ENCODE measurements at places on chromosomes 11 and 22.
A peak's percentile ranks its signal among the peaks of the same experiment; 100 is the strongest.

DNA sequence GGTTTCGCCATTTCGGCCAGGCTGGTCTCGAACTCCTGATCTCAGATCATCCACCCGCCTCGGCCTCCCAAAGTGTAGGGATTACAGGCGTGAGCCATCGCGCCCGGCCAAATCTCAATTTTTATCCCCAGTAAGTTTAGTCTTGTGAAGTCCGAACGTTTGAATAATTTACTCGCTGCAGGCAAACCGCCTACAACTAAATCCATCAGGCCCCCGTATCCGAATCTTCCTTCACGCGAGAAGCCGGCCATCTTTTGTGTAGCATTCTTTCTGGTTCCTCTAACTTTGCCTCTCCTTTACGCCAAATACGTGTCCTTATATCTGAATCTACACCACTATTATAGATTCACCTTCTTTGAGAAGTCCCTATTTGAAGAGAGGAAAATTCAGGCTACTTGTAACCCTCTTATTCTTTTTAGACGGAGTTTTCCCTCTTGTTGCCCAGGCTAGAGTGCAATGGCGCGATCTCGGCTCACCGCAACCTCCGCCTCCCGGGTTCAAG lies 581 bp upstream of the EIF3L start:
- no peak for DNase-seq

DNA sequence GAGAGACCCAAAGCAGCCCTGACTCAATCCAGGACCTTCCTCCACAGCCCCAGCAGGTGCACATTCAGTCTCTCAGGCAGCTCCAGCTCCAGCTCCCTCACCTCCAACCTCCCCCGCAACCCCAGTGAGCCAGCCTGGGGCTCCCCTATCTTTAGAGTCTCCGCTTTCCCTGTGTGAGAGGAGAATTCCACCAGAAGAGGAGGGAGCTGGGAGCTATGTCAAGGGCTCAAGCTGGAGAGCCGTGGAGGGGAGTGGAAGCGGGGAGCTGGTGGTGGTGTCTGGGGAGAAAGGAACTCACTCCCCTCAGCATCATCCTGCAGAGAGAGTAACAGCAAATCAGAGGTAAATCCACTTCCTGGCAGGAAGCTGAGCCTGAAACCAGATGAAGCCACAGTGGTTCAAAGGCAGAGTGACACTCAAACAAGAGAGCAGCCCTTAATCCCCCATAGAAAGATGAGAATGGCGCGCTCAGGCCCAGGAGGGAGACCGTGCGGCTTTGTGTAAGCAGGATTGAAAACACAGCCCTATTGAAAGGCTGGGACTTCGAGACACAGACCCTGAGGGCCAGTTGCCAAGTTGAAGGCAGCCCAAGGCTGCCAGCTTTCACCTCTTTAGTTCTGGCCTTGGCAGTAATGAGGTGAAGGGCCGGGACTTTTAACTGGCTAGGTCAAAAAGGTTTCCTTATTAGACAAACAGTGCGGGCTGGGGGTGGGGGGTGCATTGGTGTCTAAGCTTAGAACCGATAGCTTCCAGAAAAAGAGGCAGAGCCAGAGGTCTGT lies 21.4 kb upstream of the CDON start:
- DNase-seq: no peak

DNA sequence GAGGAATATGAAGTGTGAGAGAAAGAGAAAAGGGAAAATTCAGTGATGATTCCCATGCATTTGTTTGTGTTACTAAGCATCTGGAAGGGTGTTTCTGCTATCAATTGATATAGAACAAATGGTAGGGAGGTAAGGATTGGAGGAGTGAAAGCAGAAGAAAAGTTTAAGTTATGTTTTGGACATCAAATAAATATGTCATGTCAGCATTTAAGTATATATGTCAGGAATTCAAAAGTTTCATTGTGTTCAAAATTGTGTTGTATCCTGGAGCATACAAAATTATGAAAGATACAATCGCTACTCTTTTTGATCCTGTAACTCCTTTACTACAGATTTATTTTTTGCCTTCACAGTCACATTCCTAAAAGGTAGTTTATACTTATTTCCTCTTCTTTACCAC lies 885.8 kb downstream of the KCNA4 start:
- DNase-seq: no peak

DNA sequence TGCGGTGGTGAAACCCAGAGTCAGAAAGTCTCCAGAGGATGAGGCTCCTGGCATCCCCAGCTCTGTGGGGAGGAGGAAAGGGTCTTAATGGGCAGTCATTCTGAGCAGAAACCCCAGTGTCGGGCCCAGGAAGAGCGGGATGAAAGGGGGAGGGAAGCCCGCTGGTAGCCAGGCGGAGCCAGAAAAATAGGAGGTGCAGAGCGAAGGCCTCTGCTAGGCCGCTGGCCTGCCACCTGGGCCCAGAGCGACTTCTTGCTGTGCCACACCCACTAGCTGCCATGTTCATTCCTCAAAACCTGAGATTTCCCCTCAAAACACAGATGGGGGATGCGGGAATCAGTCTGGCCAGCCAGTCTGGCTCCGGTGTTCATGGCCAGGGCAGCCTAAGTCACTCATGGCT lies 650 bp upstream of the POU2AF3 start:
- no peak for DNase-seq

GRCh38 chr11:129331217-129331616 lies 44.4 kb upstream of the BARX2 start:
- no peak for DNase-seq

GRCh38 chr11:61294717-61295595 lies at the start of gene VWCE:
Gene VWCE, minus strand, starts transcription at chr11:61295316. Its CDS starts 279 bp downstream, at chr11:61295037.
- peak; percentile 9 for DNase-seq

- no peak for DNase-seq
Measured at GRCh38 chr22:48863965-48864528, 963.6 kb downstream of the BRD1 start.

GRCh38 chr11:57571606-57572005 lies 4.1 kb upstream of the UBE2L6 start:
- DNase-seq: no peak

GRCh38 chr11:118914178-118914918 lies 11.4 kb downstream of the BCL9L start:
- DNase-seq: no peak

DNA sequence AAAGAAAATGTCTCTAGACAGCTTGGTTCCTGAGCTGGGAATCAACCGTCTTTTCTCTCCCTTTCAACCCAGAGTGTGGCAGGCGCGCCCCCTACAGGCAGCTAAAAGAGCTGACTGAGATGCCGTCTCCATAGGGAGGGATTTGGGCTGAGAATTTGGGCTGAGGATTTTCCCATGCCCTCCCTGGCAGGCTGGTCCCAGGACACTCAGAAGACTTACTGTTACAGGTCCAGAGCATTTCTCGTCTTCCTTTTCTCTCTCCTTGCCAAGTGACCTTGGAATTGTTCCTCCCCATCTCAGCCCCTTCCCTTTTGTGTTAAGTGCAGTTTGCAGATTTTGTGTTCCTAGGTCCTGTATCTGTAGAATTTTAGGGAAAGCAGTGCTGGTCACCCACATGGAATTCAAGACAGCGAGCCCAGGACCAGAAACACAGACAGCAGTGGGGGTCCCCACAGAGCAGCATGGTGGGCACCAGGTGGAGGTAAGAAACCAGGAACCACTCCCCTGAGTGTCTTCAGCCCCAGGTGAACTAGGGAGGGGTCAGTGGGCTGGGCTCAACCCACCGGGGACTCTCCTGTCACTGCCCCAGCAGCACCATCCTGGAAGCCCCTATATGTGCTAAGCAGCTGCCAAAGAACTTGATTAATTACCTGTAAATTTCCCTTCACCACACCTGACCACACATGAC lies 9.9 kb upstream of the IGLL5 start:
- no peak for DNase-seq

DNA sequence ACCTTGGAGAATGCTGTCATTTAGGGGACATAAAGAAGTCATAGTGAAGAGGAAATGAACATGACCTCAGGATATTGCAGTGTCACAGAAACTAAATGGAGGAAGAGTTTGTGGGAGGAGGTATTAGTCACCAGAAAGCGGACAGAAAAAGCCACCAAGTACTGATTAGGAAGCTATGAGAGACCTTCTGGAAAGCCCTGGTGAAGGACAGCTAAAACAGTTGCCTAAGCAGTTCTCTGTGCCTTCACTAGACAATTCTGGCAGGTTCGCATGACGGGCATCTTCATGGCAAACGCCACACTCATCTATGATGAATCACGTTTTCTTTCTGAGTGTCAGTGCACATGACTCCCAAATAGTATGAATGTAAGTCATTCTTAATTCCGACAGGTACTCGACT lies 325.8 kb downstream of the C11orf87 start:
- no peak for DNase-seq

DNA sequence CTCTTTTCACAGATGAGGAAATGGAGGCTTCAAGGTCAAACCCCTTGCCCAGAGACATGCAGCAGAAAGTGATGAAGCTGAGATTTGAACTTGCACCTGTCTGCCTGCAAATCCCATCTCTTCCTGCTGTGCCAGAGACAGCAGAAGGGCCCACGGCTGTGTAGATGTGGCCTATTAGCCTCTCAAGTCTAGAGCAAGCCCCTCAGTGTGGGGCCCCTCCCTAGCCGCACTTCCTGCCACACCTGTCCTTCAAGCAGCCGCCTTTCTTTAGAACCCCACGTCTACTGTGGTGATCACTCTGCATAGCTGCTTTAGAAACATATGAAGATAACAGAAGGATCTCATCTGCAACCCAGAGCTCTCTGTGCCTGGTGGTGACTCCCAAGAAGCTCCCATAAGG lies 41.2 kb upstream of the JAM3 start:
- DNase-seq: no peak

DNA sequence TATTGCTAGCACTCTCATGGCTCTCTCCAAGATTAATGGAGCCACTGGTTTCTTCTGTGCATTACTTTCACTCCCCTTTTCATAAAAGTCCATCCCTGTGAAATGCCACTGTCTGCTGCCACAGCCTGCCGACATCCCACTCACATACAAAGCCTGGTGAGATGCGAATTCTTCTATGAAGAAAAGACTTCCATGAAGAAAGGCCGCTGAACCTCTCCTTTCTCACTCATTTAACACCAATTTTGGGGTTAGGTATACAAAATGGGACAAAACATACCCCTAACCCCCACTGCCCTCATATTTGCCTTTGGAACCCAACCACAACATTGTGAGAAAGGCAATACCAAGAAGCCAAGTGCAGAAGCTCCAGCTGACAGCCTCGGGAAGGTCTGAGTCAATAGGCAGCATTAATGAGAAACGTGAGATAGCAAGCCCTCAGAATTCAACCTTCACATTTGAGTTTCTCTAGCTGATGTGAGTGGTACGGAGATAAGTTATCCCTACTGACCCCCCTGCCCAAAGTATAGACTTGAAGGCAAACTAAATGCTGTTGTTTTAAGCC lies 156.4 kb downstream of the ATG16L2 start:
- DNase-seq: no peak

GRCh38 chr11:58905721-58906547 lies 33.4 kb upstream of the GLYATL1 start:
- DNase-seq: peak; percentile 51

- no peak for DNase-seq
Measured at GRCh38 chr11:65850217-65851082, 7.5 kb downstream of the CFL1 start.

DNA sequence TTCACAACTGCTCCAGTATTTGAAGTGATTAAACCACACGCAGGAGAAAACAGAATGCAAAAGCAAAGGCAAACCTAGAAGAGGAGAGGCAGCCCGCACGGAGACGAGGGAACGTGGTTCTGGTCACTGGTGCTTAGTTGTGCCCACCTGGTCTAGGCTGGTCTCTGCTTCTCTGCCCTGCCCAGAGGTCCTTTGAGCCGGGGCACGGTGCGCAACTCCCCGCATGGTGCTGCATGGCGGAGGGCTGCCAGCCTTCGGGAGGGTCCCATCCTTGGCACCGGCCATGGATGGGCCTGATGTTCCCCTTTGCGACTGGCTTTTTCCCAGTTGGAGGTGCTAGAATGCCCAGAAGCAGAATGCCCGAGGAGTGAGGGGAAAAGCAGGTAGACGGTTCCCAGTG lies 46.1 kb downstream of the KCNC1 start:
- DNase-seq: no peak

DNA sequence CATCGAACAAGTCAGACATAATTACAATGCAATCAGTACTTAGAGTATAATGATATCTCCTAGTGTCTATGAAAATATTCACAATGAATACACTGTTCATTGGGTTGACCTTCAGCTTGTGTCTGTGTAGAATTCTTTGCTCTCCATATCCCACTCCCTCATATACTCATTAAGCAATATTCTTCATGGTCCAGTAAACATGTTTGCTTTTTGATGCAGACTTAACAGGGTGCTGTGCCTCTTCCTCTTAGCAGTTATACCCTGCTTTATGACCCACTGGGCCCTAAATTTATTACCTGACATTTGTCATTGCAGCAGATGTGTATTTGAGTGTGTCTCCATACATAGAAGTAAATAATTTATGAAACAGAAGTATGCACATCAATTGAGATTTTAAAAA lies 352.5 kb upstream of the CCDC179 start:
- no peak for DNase-seq

GRCh38 chr11:107593951-107594350 lies 3.0 kb downstream of the ELMOD1 start:
- no peak for DNase-seq

GRCh38 chr11:96373826-96374225 lies 15.9 kb downstream of the CCDC82 start:
- no peak for DNase-seq

GRCh38 chr11:104620991-104621390 lies 277.3 kb downstream of the CASP12 start:
- DNase-seq: no peak

GRCh38 chr11:18313965-18314763 lies 7.8 kb downstream of the HPS5 start:
- no peak for DNase-seq

DNA sequence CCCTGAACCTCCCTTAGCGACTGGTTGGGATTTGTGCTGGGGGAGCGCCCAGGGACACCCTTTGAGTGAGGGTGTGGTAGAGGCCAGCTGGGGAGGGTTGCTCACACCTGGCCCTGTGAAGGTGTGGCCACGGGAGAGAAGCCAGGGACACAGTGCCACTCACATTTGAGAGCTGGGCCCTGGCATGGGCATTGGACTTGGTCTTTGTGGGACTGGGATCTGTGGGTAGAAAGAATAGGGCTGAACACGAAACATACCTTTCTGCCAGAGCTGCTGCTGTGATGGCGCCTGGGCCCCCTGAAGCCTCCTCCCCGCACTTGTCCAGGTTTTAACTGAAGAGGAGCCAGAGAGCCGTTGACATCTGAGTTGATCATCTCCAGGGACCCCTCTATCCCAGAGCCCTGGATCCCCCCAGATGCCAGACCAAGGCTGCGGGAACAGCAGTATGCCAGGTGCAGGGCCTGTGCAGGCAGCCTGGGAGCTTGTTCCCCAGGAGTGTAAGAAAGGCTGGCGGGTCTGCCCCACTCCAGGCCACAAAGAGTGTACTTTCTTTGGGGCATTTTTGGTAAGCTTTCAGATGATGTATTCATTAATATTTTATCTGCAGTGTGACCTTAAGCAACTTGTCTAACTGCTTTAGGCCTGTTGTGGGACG lies 284.1 kb downstream of the TBC1D22A start:
- no peak for DNase-seq
